ENCODE measurements at places on chromosomes 1 and 21.

DNA sequence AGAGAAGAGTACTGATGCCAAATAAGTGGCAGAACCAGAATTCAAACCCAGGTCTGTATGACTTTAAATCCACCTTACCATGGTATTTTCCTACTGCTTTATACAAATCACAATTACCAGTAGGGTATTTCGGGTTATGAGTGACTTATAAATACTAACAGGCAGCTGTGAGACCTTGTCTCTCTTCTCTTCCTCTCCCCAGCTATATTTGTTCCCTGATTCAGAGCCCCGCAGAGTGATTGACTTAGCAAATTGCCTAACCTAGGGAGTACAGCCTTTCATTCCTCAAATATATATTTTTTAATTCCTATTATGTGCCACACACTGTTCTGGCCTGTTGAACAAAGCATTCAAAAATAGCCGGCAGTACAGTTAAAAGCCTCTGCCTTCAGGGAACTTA is 168.0 kb downstream of the CLEC20A start:
- H3K36me3 ChIP-seq, result no peaks in the 10 kb centered on the region
- H3K4me3 ChIP-seq, result no peak overlapping the region
- no peaks in the 10 kb centered on the region for H3K27me3 ChIP-seq
- peaks cover 19% of the 10 kb centered on the region for H3K4me1 ChIP-seq
- no peak overlapping the region for H3K27ac ChIP-seq

DNA sequence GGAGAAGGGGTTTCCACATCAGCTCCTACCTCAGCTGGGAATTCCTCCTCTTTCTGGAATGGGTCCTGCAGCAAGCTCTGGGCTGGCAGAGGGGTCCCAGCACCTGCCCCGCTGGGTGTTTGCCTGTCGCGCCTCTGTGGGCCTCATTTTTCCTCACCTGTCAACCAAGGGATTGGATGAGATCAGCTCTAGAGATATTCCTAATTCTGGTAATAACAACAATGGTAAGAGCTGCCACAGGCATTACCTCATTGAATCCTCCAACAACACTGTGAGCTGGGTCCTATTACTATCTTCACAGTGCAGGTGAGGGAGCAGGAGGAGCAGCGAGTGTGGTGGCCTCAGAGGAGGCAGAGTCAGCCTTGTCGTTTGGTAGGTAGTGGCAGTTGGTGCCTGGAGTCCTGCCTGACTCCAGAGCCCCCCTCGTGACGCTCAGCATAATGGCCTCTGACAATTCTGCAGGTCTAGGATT is 23.3 kb upstream of the PAX7 start:
- peaks cover 22% of the 10 kb centered on the region for H3K27me3 ChIP-seq
- no peaks in the 10 kb centered on the region for H3K36me3 ChIP-seq
- H3K4me1 ChIP-seq, result no peaks in the 10 kb centered on the region

- peaks cover 34% of the 10 kb centered on the region for H3K4me1 ChIP-seq
- H3K27me3 ChIP-seq, result no peaks in the 10 kb centered on the region
- DNase-seq, result no peak
- no peak overlapping the region for H3K27ac ChIP-seq
Measured at GRCh38 chr1:154351363-154352068, 26.2 kb downstream of the ATP8B2 start.

DNA sequence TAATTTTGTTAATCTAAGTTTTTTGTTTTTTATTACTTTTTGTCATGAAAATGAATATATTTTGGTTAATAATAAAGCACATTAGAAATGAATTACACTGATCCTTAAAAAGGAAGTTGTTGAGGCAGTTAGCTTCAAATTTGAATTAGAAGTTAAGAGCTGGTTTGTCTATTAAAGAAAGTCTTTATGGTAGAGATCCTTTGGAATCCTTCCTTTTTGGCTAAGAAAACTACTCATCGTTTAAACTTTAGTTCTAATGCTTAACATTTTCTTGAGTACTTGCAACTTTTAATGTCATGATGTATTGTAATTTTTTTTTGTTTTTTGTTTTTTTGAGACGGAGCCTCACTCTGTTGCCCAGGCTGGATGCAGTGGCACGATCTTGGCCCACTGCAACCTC is 2.4 kb downstream of the PTBP2 start:
- no peak for DNase-seq
- peaks cover 9% of the 10 kb centered on the region for H3K36me3 ChIP-seq
- no peaks in the 10 kb centered on the region for H3K27me3 ChIP-seq
- no peak overlapping the region for H3K27ac ChIP-seq
- H3K4me1 ChIP-seq, result peaks cover 24% of the 10 kb centered on the region
- peak overlapping the region; percentile 95 for H3K4me3 ChIP-seq
